ENCODE measurements at places on chromosomes 3 and 15. TPM values are rescaled to one million over a fixed set of nuclear protein-coding genes. Genes with fewer than 3 reads are reported as not detected.

- DNase-seq, result no peak
Observed at GRCh38 chr3:158494673-158495072, 76.3 kb upstream of the MLF1 start.

- DNase-seq, result no peak
Observed at GRCh38 chr15:85489773-85490493, 109.5 kb downstream of the AKAP13 start.

- DNase-seq, result no peak
Observed at GRCh38 chr3:160829486-160830009, 73.5 kb downstream of the PPM1L start.

DNA sequence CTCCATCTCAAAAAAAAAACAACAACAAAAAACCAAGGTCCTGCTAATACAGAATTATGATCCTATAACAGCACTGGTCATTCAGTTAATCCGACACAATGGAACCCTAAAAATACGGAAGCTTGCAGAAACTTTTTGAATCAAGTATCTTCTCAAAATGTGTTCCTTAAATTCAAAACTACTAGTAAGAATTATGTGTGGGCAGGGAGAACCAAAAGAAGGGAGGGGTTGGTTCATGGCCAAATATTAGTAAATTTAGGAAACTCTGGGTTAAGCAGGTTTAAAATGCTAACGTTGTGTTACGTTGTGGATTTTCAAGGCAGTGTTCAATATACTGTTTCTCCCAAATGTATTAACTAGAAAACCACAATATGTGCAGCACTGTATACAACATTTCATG, 115.5 kb downstream of the KLHL25 start:
- DNase-seq, result no peak

The KIF7 gene
- polyA plus RNA-seq, result 7.0 TPM

DNA sequence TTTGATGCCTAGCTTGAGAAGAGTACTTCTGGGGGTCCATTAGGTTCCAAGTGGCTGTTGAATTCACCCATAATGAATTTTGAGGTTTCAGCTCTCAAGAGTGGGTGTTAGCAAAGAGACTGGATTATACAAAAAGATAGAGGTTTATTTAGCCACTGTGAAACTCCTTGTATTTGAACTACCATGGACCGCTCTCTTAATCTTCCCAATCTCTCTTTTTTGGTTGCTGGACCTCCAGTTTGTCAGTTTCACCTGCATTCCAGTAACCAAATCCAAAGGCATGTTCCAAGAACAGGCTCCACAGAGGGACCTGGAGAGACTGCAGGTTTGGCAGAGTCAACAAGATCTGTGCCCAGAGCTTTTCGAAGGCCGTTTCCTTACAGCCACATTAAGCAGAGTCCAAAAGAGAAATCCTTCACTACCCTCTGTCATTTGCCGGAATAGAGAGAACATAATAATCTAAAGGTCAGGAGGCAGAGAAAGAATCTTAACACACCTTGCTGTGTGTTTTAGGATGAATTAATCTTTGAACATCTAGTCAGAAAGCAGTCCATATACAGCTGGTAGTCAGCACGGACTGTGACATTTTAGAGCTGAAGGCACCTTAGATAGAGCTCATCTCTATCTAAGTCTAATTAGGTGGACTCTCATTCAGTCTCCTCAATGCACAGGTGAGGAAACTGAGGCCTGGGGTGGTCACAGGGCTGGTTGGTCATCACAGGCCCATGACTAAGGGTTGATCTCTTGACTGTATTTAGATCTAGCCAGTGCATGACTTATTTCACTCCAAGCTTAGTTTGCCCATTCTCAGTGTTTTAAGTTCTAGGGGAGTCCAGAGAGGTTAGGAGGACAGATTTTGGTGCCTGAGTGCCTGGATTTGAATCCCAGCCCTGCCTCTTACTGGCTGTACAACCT, 1.3 kb downstream of the ABHD2 start:
- no peak for DNase-seq

Measured in muscle of leg (tissue), 16 donors.